Stimulated activated naive B cell treated with anti-CD40 and anti-IgM and Interleukin-4, amounts not matched to agents 10 μg/mL and 1 μg/mL and 100 μg/mL, for 72 hours (primary cell): ENCODE measurements at places on chromosomes 11 and 22.

DNA sequence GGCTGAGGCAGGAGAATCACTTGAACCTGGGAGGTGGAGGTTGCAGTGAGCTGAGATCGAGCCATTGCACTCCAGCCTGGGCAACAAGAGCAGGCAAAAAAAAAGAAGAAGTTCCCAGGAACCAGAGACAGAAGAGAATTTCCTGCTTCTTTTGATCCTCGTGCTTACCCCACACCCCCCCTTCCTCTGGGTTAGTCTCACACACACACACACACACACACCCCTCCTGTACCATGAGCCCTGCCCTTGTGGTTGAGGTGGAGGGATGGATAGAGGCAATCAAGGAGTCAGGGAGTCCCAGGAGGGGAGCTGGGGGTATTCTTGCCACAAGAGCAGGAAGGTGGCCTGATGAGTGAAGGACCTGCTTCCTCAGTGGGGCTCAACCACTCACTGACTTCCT is 4.1 kb upstream of the UBE2L6 start:
- no peak for DNase-seq

- no peak for DNase-seq
These were observed 12.7 kb upstream of the CAPN5 start for GRCh38 chr11:77054084-77054483.

DNA sequence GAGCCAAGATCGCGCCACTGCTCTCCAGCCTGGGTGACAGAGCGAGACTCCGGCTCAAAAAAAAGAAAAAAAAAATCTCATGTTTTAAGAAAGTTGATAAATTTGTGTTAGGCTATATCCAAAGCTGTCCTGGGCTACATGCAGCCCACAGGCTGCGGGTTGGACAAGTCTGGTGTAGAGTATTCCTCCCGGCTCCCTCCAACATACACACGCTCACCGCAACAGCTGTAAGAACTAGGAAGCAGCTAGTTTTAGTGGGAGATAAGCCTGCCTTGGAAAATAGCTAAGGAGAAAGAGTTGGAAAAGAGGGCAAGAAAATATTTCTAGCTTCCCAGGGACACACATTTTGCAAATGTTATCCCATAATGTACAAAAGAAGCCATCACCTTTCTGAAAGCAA is 46.6 kb downstream of the CELF1 start:
- no peak for DNase-seq

DNA sequence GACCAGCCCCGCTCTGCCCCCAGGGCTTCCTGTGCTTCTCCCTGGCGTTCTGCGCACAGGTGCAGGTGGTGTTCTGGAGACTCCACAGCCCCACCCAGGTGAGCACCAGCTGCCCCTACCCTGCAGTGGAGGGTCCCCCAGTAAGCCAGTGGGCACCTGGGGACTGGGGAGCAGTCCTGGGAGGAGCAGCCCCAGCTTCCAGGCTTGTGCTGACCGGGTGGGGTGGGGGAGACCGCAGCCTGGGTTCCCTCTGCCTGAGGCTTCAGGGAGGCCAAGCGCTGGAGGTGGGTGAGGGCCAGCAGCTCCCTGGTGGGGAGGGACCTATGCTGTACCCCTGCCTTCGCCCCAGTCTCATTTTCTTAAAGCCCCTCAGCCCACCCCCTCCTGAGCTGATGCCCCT is 6.9 kb downstream of the TSPAN32 start:
- DNase-seq, result no peak

DNA sequence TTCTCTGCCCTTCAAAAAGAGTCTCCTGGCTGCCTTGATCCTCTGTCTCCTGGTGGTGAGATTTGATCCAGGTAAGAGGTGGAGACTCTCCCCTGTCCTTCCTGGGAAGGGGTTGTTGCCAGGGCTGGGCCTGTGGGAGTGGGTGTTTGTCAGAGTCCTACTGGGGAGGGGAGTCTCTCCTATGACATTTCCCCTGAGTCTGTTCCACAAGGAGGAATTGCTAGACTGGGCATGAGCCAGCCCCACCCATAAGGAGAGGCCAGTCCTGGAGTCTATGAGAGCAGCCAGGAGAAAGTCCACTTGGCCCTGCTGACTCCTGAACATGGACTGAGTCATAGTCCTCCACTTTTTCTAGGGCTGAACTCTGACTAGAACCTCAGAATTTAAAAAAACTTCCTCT is 7.4 kb downstream of the PEX26 start:
- no peak for DNase-seq

- no peak for DNase-seq
These were observed 102.1 kb upstream of the FAT3 start for GRCh38 chr11:92122561-92122960.

GRCh38 chr11:102676084-102676483 is 29.5 kb downstream of the MMP27 start:
- no peak for DNase-seq

GRCh38 chr11:77093987-77094840 is 8.4 kb upstream of the OMP start:
- no peak for DNase-seq

DNA sequence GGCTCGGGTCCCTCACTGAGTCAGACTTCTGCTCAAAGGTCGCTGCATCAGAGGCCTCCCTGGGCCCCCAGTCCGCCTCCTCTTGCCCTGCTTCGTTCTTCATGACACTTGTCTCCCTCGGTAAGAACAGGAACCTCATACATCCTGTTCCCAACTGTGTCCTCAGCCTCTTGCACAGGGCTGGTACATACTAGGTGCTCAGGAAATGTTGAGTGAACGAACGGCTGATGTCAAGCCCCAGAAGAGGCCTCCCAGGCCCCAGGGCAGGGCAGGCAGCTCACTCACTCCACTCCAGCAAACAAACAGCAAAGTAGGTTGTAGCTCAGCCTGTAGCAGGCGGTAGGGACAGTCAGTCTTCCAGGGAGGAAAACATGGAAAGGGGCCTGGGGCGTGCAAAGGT is 17.2 kb downstream of the SYNGR1 start:
- DNase-seq, result no peak

DNA sequence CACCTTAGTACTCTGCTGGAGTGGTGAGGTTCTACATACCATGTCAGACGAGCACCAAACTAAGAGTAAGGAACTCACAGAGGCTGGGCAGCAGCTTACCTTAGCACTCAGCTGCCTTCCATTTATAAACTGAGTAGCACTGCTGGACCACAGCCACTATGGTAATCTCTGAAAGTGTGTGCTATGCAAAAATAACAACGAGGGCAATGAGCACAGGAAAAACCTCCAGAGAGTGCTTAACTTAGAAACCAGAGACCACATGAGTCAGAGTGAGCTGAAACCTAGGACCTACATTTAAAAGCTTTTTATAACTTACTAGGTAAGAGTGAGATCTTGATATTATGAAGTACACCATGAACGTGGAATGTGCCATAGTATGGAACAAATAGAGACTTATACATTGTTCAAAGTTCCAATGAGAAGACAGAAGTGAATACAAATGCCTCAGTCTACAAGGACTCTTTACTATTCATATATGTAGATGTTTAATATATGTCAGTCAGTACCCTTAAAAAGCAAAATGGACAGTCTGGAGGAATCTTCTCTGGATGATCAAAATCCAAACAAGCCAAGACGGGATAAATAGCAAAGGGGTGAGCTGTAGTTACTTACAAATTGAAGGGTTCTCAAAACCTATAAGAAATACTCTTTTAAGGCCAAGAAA is 17.2 kb upstream of the CD59 start:
- no peak for DNase-seq

DNA sequence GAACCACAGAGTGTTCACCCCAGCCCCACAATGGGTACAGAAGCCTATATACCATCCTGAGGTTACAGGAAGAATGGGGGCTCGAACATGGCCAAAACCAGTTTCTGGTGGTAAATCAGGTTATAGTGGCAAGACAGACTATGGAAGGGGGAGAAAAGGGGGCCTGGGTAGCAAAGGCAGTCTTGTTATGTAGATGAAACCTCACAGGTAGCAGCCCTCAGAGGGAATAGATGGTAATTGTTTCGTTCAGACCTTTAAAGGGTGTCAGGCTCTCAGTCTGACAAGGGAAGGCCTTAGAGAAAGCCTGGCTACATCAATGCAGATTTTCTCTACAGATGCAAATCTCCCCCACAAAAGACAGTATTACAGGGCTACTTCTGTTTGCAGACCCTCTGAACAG is 3.4 kb downstream of the CAPN1 start:
- DNase-seq, result no peak

- peak; percentile 37 for DNase-seq
These were observed 673 bp upstream of the MYO7A start for GRCh38 chr11:77127235-77127911.

DNA sequence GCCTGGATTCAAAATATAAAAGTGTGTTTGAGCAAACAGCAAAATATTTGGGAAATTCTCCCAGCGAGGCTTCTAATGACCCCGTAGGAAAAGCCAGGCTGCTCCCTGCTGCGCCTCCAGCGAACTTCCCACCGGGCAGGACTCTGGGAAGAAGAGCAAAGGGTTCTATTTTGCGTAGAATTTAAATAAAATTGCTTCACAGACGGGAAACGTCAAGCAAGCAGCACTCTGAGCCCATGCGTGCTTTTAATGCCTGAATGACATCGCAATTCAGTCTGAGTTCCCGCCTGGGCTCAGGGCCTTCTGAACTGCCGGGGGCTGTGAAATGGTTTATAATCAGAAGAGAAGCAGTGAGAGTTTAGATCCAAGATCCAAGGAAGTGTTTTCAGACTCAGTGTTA is 775.1 kb downstream of the BRD1 start:
- no peak for DNase-seq
